Esophagus mucosa (tissue), 1 donor: ENCODE measurements at places on chromosomes 7 and 10. TPM values are rescaled to one million over a fixed set of nuclear protein-coding genes. Genes with fewer than 3 reads are reported as not detected.

- ATAC-seq = no peak
These were observed 31.7 kb downstream of the GPR22 start for GRCh38 chr7:107501593-107501992.

DNA sequence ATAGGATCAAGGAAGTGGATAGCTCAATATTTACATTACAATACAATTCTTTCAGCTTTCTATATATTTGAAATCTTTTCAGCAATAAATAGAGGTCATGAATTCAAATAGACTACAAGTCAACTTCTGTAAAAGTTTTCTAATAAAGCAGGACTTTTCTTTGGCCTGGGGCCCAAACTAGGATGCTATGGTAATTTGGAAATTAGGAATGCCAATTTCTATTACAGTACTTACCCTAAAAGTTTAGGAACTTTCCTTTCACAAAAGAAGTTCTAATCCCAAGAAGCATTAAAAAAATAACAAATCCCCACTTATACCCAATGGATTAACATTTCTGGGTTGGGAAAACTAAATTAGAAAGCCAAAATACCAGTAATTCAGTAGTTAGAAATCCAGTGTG, 40.5 kb downstream of the SLC39A12 start:
- no peak for ATAC-seq

DNA sequence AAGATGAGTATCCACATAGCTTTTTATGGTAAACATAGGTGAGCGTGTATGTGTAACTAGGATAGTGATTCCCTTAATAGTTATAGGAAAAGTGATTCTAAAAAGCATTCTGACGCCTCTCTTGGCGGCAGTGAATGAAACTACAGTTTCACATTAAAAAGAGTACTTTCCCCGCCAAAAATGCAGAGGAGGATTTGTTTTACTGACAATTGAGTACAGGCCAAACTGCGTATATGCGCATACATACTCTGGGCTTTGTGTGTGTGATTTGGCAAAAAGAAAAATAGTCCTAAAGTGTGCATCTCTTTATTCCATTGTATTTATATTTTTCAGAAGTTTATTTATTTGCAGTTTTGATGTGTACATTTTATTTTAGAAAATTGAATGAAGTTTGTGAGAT, 10.3 kb downstream of the CUL1 start:
- no peak for ATAC-seq

GRCh38 chr7:374706-375311, 84.8 kb downstream of the FOXL3 start:
- no peak for ATAC-seq

The RAB19 gene
- 0.20 TPM for total RNA-seq

- no peak for ATAC-seq
These were observed 567.7 kb downstream of the TCERG1L start for GRCh38 chr10:130743751-130744271.

GRCh38 chr10:123906296-123906695, 14.7 kb upstream of the CPXM2 start:
- no peak for ATAC-seq

The ADRB1 gene
- 0.04 TPM for total RNA-seq

DNA sequence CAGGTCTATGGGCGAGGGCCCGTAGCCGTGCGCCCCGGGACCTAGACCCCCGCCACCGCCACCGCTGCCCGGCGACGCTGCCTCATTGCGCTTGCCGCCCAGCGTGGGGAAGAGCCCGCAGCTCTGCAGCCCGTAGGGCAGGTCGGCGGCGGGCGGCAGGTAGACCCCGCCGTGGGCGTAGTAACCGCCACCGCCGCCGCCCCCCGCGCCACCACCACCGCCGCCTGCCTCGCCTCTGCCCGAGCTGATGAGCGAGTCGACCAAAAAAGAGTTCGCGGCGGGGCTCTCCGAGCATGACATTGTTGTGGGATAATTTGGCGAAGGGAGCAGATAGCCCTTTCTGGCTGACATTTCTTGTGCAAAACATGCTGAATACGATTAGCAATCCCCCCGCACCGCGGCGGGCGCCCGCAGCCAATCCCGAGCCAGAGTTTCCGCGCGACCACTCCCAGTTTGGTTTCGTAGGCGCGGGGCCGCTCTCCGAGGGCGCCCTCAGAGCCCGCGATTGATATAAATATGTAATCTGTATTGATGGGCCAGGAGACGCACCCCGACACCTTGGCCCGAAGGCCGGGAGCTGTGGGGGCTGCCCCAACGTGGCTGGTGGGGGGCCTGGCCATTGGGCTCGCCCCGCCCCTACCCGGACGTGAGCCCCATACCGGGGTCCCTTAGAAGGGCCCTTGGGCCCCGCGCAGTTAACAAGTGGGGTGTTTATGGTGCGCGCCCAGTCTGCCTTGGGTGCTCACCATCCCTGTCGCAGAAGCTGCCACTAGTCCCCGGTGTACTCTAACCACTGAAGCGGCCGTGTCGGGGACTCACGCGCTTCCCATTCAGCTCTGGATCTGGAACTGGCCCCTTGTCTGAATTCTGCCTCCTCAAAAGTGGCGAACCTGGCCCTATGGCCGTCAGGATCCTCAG, at the start of gene HOXA10:
Gene HOXA10, minus strand, starts transcription at position 365 of the 918 bp plus-strand sequence. Its CDS starts 14 bp downstream, at position 351.
- no peak for ATAC-seq

The SPOCK2 gene
- total RNA-seq = 1.5 TPM

DNA sequence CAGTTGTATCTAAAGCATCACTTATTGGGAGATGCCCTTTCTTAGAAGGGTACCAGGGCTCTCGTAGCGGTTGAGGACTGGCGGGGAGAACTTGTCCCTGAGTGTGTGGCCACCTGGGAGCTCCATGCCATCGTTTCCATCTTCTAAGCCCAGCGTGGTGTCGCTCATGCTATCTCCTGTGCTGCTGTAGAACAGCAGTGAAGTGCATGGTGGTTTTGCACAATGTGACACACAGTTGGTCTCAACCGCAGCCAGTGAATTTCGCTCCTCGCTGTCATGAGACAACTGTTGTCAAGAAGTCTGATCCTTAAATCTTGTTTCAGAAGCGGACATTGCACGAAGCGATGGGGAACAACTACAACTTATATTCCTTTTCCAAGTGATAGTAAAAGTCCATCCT, 283.4 kb downstream of the GRID1 start:
- no peak for ATAC-seq

DNA sequence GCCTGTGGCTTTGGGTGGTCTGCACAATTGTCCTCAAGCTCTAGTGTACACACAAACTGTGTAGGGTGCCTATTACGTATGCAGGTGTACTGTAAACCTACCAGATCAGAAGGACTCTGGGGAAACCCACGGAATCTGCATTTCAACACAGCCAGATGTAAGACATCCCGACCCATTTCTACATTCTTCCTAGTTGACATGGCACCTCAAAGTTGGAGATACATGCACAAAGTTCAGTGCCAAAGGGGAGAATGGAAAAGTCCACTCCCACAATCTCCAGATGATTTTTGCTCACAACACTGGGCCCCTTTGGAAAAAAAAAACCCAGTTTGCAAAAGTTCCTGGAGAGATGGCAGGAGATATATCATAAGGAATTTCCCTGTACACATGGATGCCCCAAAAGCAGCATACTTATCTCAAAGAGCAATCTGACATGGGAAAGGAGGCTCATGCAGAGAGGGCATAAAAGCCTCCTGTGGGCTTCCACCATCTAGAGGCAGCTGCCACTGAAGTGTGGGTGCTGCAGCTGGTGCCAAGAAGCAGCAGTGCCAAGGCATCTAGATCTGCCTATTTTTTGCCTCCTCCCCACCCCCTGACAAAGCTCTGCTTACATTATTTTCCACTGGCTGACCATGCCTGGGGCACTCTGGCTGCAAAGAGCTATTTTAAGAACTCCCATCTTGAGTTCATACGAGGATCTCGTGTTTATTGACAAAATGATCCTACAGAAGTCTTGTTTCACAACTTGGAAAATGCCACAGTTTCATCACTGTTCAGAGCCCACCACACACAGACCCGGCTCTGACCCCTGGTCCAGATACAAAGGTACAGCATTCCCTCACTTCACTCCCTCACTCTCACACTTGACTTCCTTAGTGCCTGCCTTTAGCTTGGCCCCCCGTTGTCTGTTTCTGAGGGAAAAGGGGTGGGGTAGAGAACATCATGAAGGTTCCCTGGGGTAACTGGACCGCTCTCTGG, 12.9 kb downstream of the TECTB start:
- no peak for ATAC-seq

DNA sequence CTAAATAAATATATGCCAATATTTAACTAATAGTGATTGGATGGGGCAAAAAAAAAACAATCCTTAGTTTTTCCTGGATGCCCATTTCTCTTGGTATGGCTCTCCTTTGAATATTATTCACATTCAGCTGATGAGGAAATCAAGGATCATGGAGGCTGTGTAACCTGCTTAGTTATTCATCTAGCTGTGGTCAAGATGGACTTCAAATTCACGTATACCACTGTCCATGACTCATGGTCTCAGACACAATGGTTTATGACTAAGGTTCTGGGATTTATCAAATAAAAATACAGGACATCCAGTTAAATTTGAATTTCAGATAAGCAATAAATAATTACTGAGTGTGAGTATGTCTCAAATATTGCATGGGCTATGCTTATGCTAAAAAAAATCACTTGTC, 191.5 kb upstream of the CELF2 start:
- ATAC-seq = peak; percentile 56

GRCh38 chr10:114511881-114512280, 107.6 kb upstream of the AFAP1L2 start:
- ATAC-seq = no peak

GRCh38 chr7:120842121-120842621, 15.8 kb downstream of the TSPAN12 start:
- ATAC-seq = no peak

DNA sequence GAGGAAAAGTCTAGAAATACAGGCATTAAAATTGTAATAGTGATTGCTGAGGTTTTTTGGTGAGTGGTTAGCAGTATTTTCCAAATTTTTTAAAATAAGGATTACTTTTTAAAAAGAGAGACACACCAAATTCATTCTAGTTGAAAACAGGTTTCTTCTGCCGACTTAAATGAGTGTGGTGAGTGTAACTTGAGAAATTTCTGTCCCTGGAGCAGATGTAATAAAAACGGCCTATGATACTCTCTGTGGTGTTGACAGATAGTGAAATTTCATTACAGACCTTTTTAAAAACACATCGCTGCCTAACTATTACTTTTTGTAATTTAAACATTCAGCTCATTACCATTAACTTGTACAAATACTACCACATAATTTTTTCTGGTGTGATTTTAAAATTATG, 90.1 kb downstream of the CYP51A1 start:
- no peak for ATAC-seq

The HOXA3 gene
- total RNA-seq = 5.4 TPM

- no peak for ATAC-seq
These were observed 244.8 kb upstream of the GALNT17 start for GRCh38 chr7:70887186-70887585.

- no peak for ATAC-seq
These were observed 66.9 kb upstream of the ARHGAP21 start for GRCh38 chr10:24790599-24790998.

DNA sequence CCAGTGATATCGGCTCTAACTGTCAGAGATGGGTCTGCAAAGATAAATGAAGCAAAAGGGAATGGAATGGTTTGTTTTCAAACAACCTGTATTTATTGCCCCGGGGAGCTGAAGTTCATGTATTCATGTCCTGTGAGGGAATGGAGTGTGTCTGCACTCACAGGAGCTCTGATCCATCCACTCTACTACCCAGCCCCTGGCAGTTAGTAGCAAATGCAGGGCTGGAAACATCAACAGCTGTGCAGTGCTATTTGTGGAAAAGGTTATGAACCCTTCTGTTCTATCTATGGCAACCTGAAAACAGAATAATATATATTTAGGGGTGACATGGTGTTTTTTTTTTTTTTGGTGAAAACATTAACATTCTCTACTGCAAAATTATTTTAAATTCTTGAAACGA, 9.8 kb downstream of the AGR2 start:
- ATAC-seq = no peak

- ATAC-seq = no peak
These were observed 85.0 kb downstream of the TMEM106B start for GRCh38 chr7:12296051-12296570.

DNA sequence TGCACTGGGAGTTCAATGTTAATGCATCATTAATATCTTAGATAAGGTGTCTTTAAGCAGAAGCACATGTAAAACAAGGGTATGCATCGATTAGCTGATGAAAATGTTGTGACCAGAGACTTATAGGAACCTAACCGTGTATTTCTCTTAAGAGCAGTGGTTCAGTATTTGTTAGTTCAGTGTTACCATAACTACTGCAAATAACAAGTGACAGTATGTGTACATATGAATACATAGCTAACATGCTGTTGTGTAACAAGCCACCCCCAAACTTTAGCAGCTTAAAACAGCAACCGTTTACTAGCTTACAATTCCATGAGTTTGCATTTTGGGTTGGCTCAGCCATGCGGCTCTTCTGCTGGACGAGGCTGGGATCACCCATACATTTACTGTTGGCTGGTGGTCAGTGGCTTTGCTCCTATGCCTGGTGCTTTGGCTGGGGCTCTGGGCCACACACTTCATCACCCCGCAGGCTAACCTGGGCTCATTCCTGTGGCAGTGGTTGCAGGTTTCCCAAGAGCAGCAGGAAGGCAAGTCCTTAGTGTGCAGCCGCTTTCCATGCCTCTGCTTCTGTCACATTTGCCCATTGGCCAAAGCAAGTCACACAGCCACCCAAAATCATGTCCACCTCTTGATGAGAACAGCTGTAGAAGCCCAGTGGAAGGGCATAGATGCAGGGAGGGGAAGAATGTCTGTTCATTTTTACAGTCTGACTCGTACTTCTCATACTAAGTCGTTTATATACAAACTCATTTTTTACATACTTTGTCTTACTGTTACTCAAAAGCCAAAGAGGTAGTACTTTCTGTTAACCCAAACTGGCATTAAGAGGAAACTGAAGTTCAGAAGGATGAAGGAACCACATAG, 103.3 kb upstream of the GATA3 start:
- no peak for ATAC-seq

GRCh38 chr7:29610086-29610485, 46.5 kb downstream of the PRR15 start:
- ATAC-seq = no peak

DNA sequence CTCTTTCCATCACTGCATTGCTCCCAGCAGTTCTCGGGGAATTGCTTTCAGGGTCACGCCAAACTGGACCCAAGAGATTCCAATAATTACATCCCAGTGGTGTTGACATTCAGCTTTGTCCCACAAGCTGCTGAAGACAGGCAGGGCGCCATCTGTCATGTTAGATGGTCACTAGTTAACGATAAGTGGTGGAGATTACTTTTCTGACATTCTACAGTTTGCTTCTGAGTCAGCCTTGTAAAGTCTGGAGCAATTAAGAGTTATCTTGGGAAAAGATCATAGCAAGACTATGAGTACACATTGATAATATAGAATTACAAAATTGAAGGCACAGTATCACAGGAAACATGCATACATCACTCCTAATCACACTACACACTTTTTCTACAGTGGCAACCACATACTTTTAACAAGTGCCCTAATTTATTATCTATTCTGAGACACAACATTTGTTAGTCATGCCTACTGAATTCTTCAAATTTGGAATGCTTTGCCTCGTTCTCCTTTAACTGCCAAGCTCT, 41.9 kb downstream of the SEMA3C start:
- ATAC-seq = no peak

- ATAC-seq = no peak
These were observed 64.4 kb upstream of the ARID5B start for GRCh38 chr10:61836888-61837754.

GRCh38 chr7:112147793-112148361, 58.3 kb downstream of the DOCK4 start:
- no peak for ATAC-seq
